ENCODE measurements at places on chromosomes 4 and X.

DNA sequence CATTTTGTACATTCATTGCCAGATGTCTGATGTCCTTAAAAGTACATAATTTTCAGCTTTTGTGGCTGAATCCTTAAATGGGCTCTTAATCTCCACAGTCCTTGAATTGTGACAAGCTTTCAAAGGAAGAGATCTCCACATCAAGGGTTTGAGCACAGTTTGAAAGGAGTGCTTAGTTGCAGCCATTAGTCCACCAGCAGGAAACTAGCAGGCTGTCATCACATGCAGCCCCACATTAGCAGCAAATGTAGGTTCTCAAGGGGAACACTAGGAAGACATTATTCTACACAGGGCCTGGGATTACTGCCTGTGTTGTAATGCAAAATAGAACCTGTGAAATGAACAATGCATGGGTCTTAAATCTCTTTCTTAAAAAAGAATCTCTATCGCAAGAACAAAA is 173.2 kb downstream of the CBLL2 start:
- DNase-seq = no peak

DNA sequence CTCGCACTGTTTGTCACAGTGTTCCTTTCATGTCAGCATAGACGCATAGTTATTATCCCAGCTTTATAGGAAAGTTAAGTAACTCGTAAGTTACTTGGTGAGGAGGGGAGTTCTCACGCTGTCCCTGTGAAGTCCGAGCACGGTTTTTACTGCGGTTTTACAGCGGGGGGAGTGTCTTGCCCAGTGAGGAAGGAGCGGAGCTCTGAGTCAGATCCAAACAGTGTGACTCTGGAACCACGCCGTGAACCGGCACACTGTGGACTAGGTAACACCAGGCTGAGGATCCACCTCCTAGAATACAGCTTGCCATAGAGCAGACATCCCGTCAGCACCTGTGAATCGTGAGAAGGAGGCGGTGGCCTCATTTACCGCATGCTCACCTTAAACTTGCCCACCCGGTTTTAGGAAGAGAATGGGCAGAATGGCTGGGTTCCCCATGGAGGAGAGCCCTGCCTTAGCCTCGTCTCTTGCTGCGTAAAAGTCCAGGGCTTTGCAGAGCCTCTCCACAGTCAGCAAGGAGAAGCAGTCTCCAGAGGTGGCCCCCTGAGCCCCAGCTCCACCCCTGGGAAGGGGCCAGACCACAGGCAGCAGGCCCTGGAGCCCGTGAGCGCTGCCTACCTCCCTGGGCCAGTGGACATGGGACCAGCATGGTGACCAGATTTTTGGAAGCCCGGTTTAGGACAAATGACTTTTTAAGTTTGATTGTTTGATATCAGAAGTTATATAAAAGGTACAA is 40.2 kb upstream of the HGFAC start:
- DNase-seq = no peak

DNA sequence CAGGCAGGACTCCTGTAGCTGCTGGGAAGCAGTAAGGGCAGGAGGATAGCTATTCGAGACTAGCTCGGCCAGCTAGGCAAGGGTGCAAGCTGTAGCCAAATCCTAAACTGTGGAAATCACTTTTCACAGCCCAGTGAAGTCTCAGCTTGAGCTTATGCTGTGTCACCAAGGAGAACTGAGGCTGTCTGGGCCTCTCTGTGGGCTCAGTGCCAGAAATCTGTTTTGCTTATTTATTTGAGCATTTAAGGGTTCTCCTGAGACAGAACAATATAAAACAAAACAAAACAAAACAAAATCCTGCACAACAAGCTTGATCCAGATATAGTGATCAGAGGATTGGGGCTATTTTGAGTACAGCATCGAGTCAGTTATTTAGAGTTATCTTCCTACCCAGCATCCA is 97.5 kb downstream of the FANCB start:
- no peak for DNase-seq

- no peak for DNase-seq
These were observed 179.1 kb downstream of the CBR4 start for GRCh38 chr4:168830777-168831512.
